ENCODE measurements at places on chromosomes 3 and 15.
A peak's percentile ranks its signal among the peaks of the same experiment; 100 is the strongest.

GRCh38 chr15:74954515-74954914 is 2.1 kb downstream of the RPP25 start:
- no peak for DNase-seq

DNA sequence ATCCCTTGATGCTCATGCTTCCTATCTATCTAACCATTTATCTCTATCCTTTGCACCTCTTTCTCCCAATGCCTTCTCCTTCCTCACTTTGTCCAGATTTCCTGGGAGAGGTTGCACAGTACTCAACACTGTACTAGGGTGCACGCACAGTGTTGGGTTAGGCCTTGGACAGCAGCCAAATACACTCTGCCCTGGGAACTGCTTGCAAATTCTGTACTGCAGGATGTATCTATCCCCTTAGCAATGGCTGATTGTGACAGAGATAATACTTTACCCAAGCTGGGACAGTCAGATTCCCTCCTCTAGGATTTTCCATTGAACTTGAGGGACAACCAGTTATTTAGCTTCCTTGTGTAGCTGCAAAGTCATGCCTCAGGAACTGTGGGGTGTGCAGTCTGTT is 113.3 kb downstream of the IL20RB start:
- no peak for DNase-seq

- DNase-seq: peak; percentile 42
These were observed 60.9 kb upstream of the TSC22D2 start for GRCh38 chr3:150346981-150347863.

GRCh38 chr3:69569520-69569919 is 169.7 kb upstream of the MITF start:
- no peak for DNase-seq

DNA sequence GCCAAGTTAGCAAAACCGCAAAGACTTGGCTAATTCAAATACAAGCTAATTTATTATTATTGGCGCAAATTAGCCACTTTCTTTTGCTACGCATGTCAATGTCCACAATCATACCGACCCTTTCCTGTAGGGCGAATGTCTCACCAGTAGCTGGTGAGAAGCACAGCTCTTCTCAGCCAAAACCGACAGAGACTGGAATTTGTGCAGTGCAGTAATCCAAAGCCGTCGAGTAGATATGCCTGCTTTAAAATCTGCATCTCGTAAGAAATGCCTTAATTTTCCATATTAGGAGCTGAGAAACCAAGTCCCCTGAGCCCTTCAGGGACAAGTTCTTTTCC is 614 bp upstream of the MINDY2 start:
- DNase-seq: no peak

DNA sequence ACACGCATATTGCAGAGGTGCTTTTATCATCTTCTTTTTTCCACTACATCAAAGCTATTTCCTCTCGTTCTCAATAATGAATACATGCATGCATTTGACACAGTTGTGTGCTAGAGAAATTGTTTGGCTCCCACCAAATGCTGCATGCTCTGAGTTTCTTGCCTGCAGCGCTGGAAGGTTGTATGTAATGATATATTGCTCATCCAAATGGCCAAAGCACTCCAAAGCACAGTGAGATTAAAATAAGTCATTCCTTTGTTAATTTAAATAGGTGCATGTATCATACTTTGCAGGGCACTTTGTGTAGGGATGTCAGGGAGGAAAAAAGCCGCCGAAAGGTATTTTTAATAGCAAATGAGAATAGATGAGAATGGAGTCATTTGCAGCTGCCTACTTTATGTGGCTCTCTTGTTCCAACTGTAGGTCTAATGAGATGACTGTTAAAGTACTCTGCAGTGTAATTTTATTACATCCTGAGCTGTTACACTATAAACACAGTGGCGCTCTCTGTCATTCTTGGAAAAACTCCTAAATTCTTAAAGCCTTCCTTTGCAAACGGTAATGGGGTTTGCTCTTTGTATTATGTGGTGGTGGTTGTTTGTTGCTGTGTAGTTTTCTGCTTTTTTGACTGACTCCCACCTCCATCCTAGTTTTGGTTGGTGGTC is 56.9 kb upstream of the SKOR1 start:
- no peak for DNase-seq

DNA sequence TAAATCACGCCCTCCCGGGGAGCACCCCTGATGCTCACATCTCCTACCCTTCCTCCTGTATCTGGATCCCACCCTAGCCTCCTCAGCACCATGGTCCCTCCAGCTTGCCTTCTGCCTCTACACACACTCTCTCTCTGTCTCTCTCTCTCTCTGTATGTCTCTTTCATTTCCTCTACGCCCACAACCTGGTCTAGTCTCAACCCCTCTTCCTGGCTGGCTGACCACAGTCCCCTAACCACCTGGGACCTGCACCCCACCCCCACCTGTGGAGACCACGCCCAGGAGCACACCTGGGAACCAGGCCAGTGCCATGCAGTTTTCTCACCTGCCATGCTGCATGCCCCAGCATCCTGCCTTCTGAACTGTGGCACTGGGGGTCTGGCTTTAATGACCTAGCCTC is 4.0 kb upstream of the CFAP100 start:
- DNase-seq: no peak

DNA sequence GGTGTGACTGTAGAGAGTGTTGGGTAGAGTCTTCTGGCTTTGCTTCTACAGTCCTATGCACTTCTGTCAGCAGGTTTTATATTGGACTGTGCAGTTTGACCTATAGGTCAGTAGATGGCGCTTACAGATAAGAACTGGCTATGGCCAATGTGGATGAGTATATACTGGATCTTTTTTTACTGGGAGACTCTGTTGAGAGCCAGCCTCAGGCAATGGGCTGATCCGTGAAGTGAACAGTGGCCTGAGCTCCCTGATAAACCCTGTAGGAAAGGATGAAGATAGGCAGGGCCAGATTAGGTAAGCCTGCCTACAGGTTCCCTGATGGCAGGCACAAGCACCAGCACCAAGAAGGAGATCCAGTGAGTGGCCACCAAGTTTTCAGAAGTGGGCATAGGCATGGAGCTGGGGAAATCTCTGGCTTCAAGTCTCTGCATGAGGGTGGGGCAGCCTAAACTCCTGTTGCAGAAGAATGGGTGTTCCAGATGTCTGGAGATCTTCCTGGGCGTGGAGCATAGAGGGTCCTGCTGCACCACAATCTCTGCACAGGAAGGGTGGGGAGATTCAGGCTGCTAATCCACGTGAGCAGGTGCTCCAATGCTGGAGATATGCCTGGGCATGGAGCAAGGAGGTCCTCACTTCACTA is 326.0 kb upstream of the SGO1 start:
- peak; percentile 61 for DNase-seq

DNA sequence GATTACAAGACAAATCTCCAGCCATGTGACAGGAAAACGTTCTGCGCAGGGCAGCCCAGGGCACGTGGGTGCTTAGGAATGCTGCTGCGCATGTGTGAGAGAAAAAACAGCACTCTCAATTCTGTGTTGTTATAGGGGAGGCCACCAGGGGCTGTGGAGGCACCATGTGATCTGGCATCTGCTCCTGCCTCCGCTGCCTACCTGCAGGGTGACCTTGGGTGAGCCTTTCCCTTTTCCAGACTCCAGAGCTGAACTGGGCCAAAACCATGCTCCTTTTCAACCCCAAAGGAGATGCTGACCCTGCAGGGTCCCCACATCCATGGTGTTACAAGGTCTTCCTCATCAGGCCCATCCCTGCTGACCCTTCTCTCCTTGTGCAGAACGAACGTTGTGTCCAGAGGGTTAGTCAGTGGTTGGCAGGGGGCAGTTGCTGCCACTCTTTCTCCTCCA is 81.5 kb upstream of the RASGRF1 start:
- no peak for DNase-seq

- DNase-seq: no peak
These were observed 40.0 kb downstream of the CTDSPL start for GRCh38 chr3:37901721-37902120.

GRCh38 chr15:70113304-70113700 is 15.6 kb upstream of the TLE3 start:
- DNase-seq: no peak

DNA sequence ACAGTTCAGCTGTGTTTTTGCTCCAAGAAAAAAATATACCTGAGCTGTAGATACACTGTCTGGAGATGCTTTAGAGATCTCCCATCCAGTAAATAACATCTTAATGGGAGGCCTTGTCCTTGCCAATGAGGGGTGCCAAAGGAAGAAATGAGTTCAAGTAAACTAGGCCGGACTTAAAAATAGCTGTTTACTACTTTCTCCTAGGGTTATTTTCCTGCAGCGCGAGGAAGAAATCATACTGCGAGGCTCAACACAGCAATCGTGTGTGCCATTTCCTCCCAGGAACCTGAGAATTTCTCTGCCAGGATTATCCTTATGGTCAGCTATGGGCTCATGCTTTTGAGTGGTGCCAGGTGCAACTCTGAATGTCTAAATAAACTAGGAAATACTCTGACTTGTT is 71.9 kb downstream of the CMTM8 start:
- no peak for DNase-seq

GRCh38 chr3:108333961-108334360 is 37.6 kb downstream of the HHLA2 start:
- no peak for DNase-seq

DNA sequence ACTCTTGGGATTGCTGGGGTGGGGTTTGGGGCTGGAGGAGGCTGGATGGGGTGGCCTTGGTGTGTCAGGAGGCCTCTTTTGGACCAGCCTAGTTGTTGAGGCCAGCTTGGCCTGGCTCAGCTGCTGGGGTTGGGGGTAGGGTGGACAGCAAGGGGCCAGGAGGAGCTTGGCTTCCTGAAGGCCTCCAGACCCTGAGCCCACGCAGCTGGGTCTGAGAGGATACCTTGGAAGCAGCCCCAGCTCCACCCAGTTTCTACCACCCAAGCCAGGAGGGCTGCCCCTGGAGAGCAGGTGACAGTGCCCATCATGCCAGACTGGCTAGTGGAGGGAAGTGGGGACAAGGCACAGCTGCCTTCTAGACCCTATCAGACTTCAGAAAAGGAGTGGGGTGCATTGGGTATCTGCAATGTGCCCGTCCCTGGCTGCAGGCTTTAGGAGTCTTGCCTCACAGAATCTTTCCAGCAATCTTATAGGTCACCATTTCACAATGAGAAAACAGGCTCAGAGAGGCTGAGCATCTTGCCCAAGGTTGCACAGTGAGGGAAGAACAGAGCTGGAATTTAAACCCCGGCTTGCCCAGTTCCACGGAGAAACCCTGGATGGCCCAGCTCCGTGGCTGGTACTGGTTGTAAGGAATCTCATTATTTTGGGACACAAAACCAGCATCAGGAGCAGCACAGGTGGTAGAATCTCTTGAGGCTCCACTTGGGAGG is 83.0 kb downstream of the LINGO1 start:
- no peak for DNase-seq

- DNase-seq: peak; percentile 30
These were observed 114.6 kb downstream of the CYP19A1 start for GRCh38 chr15:51223771-51224229.
